ENCODE measurements at places on chromosomes 6 and 20.

GRCh38 chr20:35101620-35102019 is 9.0 kb upstream of the TRPC4AP start:
- DNase-seq: no peak

DNA sequence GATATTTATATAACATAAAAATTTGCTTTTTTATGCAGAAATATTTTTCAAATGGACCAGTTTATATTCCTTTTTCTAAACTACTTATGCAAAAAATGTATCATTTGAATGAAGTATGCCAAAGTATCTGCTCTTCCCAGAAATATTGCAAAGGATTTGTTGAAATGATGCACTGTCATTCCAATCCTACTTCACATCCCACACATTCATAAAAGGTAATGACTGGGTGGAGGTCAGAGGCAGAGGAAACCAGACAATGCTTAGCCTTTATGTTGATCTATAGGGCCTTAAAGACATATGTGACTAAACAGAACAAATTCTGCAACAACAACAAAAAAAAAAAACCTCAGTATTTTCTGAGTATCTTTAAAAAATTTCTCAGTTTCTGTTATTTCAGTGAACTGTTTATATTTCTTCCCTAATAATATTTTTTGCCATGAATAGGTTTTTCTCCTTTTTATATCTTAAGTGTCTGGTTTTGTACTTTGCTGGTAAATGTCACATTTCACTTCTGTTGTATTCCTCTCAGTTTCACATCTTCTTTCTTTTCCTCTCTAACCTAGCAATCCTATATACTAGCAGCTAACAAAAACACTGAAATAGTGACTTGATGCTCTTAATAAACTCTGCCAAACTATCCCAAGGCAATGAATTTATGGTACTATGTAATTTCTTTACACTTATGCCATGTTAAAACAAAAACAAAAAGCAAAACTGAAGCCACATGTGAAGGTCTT is 374.1 kb downstream of the BCKDHB start:
- DNase-seq: no peak

DNA sequence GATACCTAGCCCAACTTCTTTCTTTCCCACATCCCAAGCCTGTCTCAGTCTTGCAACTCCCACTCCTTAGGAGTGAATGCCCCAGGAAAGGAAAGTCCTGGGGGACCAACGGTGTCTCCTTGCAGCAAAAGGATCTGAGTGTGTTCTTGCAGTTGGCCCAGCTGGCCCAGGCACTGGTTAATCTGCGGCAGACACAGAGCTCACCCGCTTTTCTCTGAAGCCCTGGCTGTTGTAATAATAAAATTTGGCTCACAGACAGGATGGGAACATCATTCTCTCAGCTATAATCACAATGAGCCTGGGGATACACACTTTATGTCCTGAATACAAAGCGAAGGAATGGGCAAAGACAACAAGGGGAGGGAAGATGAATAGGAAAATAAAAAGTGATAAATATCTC is 287.0 kb upstream of the PRND start:
- DNase-seq: no peak

DNA sequence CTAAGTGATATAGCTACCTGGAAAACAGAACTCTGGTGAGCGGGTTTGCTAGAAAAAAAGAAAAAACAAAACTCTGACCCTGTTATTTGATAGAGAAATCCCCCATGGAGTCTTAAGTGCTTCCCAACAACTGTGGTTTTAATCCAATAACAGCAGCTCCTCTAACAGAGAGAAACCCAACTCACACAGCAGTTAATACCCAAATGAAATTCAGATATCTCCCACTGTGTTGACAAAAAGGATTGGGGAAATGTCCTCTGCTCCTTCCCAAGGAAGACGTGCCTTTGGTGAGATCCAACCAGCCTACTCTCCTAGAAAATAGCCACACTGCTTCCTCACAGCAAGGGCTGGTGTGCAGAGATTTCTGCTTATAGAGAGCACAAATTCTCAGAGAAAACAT is 200.4 kb upstream of the FBXL4 start:
- no peak for DNase-seq

DNA sequence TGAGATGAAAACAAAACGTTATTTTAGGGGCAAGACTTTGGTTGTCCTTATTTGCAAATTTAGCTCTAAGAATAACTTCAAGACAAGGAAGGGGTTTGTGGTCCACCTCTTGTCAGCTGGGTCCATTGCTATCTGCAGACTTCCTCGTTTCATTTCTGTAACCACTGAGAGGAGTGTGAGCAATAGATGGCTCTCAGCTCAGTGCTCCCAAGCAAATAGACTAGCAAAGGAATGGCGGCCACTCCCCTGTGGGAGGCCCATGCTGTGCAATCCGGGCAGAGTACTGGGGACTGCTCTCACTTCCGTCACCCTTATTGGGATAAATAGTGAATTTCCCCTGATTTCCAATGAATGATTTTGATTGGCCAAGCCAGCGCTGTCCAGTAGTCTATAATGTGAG is 176.6 kb downstream of the ZDHHC14 start:
- no peak for DNase-seq

DNA sequence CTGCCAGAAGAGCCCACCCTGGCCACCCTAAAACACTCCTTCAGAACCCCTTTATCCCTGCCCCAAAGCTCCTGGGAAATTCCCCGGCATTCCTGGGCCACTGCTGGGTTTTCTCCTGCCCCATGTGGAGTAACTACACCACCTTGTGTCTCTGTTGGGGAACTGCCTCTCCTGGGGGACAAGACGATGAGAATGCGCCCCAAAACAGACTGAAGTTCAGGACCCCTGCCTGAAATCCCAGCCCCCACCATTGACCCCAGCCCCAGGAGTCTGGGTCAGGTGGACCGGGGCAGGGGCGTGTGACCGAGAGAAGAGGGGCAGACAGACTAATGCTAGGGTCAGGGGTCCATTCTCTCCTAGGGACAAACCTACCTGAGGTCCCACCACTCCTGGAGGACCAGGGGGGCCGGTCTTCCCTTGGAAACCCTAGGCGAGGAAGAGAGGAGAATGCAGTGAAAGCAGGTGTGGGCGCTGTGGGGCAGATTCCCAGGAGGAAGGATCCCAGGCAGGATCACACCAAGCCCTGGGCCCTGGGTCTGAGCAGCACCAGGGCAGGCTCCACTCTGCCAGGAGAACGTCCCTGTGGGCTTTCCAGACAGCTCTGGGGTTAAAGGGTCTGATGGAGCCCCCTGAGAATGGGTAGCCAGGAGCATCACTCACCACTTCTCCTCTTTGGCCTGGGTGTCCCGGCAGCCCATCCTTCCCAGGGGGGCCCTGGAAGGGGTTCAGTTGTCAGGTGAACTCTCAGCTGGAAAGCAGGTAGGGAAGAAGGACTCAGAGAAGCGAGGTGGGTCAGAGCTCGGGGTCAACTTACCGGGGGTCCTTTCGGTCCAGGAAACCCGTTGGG is 19.4 kb downstream of the COL11A2 start:
- no peak for DNase-seq

GRCh38 chr20:53786445-53787267 is 193.0 kb upstream of the ZNF217 start:
- DNase-seq: no peak

GRCh38 chr20:25203871-25204320 is 8.4 kb downstream of the ENTPD6 start:
- DNase-seq: no peak

- DNase-seq: peak; percentile 45
Measured at GRCh38 chr6:137094411-137095008, 49.7 kb upstream of the IL20RA start.

DNA sequence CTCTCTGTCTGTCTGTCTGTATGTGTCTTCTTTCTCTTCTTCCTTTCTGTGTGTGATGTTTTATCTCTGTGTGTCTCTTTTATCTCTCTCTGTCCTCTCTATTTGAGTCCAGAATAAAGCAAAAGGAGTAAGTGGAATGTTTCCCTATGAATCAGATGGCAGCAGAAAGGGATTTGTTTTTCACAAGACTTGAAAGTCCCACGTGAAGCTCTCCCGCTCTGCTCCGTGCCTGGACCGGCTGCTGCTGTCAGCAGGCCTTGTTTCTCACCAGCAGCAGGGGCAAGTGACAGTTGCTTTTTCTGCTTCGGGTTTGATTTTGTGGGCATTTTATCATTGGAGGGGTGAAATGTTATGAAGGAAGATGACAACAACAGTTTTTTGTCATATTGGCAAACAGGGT is 212.7 kb downstream of the PACRG start:
- no peak for DNase-seq

GRCh38 chr20:38073307-38074071 is 39.9 kb downstream of the RPRD1B start:
- DNase-seq: peak; percentile 55

DNA sequence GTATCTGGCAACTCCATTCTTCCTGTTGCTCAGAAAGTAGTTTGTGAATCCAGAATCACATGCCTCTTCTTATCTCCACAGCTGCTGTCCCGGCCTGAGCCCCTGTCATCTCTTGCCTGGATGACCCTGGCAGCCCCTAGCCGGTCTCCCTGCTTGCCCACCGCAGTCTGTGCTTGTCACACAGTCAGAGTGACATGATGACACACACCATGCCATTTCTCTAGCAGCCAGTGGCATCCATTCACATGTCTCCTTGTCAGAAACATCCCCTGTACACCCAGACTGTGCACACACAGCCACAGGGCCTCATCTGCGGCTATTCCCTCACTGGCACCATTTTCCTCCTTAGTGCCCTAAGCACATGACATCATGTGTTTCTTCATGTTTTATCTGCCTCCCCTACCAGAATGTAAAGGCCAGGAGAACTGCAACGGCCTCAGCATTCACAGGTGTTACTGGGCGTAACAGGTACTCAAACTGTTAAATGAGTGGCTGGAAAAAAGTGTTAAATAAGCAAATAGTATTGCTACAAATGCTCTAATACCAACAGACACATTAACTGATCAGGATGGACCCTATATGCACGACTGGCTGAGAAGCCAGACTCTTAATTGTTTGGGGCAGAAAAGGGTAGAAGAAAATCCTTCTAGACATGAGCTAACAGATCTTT is 9.6 kb downstream of the ABHD12 start:
- DNase-seq: no peak

DNA sequence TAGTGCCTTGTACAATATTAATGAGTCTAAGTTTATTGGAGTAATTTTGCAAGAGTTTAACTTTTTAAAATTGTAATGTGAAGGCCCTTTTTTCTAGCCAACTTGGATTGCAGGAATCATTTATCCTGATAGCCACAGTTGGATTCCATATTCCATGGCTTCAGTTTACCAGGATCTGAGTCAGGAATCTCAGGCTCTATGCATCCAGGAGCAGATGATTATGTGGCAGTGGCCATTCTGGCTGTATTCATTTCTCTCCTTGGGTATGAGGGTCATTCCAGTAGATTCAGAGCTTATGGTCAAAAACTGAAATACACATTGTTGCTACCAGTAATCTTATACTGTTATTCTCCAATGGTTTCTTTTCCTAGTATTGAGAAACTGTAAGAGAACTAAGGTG is 2.9 kb downstream of the AIG1 start:
- DNase-seq: no peak

- DNase-seq: no peak
Measured at GRCh38 chr6:145206247-145206907, 528.9 kb downstream of the EPM2A start.

- peak; percentile 73 for DNase-seq
Measured at GRCh38 chr20:1212607-1213396, 9.5 kb downstream of the C20orf202 start.

DNA sequence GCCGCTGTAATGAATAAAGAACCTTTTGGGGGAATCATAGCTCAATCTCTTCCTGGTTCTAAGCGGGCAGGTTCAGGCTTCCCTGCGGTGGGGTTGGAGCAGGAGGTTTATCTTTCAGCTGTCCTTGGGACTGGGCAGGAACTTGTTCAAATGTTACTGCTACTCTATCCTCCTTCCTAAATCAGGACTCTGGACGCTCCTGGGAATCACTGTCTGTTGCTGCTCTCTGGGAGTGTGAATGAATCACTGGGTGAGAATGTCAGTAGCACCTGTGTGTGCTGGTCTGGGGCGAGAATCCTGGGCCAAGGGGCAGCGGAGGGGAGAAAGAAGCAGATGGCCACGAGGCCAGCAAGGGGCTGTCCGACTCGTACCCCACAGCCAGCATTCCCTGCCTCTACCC is 65.4 kb upstream of the ZNFX1 start:
- no peak for DNase-seq

DNA sequence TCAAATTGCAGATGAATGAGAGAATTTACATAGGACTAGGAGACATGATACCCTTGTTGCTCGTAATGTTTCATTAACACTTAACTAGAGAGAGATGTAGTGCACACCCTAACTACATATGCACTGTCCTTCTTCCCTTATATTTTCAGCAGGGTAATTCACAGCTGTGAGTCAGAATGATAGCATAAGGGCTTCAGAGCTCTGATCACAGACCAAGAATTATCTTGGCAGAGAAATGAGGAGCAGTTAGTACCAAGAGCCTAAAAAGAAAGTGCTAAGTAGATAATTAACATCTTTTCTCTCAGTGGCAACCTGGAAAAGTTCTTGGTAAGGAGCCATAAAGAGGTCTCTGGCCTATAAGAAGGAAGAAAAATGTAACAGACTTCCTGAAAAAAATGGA is 35.8 kb downstream of the GRIK2 start:
- no peak for DNase-seq

- DNase-seq: no peak
Measured at GRCh38 chr20:58556961-58557360, 41.8 kb upstream of the APCDD1L start.

DNA sequence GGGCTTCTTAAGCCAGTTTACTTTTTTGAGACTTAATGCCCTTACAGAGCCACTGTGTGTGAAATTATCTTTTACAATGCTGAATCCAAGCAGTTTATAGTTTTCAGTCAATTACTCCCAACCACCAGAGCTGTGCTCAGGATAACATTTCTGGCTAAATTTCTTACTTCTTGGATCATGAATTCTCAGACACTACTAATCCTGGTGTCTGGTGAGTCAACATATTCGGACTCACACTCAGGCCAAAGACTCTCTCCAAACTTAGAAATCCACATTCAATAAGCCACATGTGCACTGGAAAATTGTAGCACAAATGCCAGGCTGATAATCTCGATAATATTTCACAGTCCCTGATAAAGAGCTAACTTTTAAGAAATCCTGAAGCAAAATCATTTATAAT is 49.0 kb downstream of the PTPRT start:
- no peak for DNase-seq

DNA sequence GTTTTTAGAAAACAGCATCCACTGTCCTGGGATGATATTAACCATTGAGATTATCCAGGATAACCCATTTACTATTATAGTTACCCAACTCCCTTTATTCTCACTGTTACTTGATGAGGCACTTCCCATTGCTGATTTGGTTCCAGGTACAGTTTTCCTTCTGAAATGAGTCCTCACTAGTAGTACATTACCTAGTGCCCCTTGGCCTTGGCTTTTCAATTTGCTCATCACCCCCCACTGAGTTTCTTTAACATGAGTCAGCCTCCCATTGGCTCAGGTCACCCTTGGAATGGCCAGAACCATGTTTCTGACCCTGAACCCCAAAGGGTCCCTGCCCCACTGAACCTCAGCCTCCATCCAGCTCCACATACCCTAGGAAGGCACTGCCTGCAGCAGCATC is 28.4 kb downstream of the MDGA1 start:
- no peak for DNase-seq

DNA sequence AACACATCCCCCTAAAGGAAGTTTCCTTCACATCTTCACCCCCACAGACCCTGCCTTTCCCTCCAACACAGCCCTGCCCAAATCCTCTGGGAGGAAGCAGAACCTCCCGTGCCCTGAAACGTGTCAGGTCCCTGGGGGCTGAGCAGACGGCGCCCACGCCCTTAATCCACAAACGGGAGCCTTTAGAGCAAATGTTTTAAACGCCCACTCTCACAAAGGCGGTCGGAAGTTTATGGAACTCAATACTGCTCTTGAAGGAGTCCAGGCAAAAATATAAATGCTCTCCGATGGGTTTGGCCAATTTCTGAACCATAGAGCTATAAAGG is 237.1 kb upstream of the AFDN start:
- DNase-seq: no peak
